ENCODE measurements at places on chromosomes 2 and 18.
A peak's percentile ranks its signal among the peaks of the same experiment; 100 is the strongest.

GRCh38 chr2:30443081-30443480 lies 4.0 kb upstream of the LCLAT1 start:
- DNase-seq: no peak
- H3K27ac ChIP-seq: no peak overlapping the region
- H3K36me3 ChIP-seq: no peaks in the 10 kb centered on the region

DNA sequence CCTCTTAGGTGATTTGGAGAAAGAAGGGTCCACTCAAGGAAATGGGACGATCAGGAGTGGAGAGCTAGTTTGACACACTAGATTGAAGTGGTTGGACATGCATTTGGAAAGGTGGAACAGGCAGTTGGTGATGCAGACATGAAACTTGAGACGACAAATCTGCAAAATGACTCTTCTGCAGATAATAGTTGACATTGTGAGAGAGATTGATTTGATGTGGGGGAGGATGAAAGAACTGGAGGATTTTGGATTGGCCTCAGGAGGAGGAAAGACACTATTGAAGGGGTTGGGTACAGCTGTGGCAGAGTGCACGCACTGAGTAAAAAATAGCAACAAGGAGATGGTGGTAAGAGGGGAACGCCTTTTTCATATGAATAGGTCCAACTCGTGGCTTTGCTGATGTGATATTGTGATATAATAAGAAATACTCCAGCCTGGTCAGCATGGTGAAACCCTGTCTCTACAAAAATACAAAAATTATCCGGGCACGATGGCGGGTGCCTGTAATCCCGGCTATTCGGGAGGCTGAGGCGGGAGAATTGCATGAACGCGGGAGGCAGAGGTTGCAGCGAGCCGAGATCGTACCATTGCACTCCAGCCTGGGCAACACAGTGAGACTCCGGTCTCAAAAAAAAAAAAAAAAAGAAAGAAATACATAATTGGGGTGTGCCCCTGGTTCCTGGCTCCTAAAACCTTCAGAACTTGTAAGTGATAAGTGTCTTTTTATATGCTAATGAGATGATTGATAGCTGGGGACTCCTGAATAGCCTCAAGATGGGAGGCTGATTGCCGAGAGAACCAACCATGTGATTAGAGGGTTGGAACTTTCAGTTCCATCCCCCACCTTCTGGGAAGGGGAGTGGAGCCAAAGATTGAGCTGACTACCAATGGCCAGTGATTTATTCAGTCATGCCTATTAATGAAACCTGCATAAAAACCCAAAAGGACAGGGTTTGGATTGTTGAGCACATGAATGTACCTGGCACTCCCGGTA lies 9.7 kb downstream of the TTLL4 start:
- peaks cover 35% of the 10 kb centered on the region for H3K4me1 ChIP-seq
- DNase-seq: no peak
- H3K36me3 ChIP-seq: peaks cover 22% of the 10 kb centered on the region

- H3K4me3 ChIP-seq: no peak overlapping the region
- H3K4me1 ChIP-seq: no peaks in the 10 kb centered on the region
- H3K36me3 ChIP-seq: no peaks in the 10 kb centered on the region
- no peak overlapping the region for H3K27ac ChIP-seq
Measured at GRCh38 chr2:128644156-128644555, 325.5 kb upstream of the HS6ST1 start.

GRCh38 chr2:149329489-149330126 lies 779 bp upstream of the LYPD6 start:
- no peak overlapping the region for H3K4me3 ChIP-seq
- peaks cover 62% of the 10 kb centered on the region for H3K27me3 ChIP-seq
- DNase-seq: no peak
- no peaks in the 10 kb centered on the region for H3K36me3 ChIP-seq
- no peak overlapping the region for H3K27ac ChIP-seq

DNA sequence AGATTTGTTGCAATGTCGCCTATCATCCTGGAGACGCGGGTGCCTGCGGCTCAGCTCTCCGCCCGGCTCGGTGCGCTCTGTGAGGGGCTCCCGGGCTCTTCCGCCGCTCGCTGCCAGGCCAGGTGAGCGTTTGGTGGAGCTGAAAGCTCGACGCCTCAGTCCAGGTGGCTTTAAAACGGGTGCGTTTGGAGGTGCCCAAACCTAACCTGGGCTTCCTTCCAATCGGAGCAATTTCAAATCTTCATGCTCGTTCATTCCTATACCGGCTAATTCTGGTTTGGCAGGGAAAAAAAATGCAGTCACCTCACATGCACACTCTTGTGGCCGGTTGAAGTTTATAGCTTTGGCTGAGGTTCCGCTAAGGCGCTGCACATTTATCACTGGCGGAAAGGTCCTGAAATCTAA lies at the start of gene SLC16A14:
Gene SLC16A14, minus strand, starts transcription at position 274 of the 405 bp plus-strand sequence. CDS start 9,572 bp downstream, outside the sequence.
- peak within 1 kb of the TSS; percentile 68 for H3K27ac ChIP-seq
- peaks cover 43% of the 10 kb centered on the region for H3K27me3 ChIP-seq
- peaks cover 2% of the 10 kb centered on the region for H3K36me3 ChIP-seq

GRCh38 chr2:60446413-60447267 lies 106.8 kb downstream of the BCL11A start:
- no peak overlapping the region for H3K4me3 ChIP-seq
- H3K4me1 ChIP-seq: no peaks in the 10 kb centered on the region
- no peak for DNase-seq

- peaks cover 5% of the 10 kb centered on the region for H3K4me1 ChIP-seq
- no peak overlapping the region for H3K27ac ChIP-seq
- H3K27me3 ChIP-seq: no peaks in the 10 kb centered on the region
- H3K36me3 ChIP-seq: peaks cover 27% of the 10 kb centered on the region
- no peak overlapping the region for H3K4me3 ChIP-seq
- no peak for DNase-seq
Measured at GRCh38 chr2:148687543-148687942, 43.0 kb downstream of the EPC2 start.

DNA sequence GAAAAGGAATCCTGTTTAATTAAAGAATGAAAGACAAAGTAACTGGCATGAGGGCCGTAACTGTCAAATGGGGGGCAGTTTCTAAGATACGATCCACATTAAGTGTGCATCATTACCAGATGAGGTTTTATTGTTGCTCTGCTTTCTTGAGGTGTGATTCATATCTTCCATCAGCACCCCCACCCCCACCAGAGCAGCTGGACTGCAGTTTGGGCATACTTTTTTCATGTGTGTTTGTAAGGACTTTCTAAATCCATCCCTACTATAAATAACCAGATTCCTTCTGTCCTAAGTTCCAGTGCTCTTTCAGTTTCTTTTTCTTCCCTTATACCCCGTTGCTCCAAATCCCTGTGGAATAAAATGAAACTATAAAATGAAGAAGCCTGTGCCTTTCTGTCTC lies 142.1 kb downstream of the CDCA7 start:
- no peaks in the 10 kb centered on the region for H3K4me1 ChIP-seq
- DNase-seq: no peak
- H3K36me3 ChIP-seq: peaks cover 2% of the 10 kb centered on the region
- H3K27ac ChIP-seq: no peak overlapping the region

DNA sequence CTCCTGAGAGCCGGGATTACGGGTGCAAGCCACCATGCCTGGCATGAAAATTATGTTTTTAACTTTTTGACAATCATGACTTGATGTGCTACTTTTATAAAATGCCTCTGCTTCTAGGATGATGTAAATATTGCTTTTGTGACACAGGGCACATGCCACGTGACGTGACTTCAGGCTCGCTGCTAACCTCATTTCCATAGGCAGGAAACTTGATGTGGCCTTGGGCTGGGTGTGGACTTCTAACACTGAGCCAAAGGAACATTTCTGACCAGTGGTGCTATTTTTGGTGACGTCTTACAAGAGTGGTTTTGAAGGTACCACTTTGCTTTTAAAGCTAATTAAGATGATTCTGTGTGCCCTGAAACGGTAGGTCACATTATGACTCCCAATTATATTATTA lies 34.2 kb upstream of the THOC1 start:
- no peaks in the 10 kb centered on the region for H3K36me3 ChIP-seq
- no peaks in the 10 kb centered on the region for H3K4me1 ChIP-seq
- no peak overlapping the region for H3K4me3 ChIP-seq
- H3K27me3 ChIP-seq: peaks cover 14% of the 10 kb centered on the region
- no peak overlapping the region for H3K27ac ChIP-seq

DNA sequence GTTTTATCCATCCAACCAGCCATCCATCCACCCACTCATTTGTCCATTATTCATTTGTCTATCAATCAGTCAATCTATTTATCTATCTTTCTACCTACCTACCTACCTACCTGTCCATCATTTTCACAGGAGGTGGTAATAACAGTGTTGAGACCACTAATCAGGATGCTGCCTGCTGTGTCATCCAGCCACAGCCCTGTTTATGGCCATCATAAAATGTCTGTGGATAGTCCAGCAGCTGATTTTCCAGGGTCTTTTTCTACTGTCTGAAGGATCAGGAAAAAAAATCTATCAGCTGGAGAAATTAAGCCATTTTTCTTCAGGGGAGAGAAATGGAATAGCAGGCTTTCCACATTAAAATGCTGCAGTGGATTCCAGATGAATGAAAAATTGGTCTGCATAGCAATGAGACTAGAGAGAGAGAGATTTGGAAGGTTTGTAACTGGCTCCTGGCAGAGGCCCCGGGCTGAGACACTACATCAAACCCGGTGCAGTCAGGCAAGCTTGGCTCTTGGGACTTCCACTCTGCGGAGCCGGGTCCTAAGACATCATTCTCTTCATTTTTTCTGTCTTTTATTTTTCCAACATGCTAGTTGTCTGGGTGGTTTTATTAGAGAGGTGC lies 33.0 kb upstream of the BOD1L2 start:
- no peaks in the 10 kb centered on the region for H3K4me1 ChIP-seq
- no peak overlapping the region for H3K27ac ChIP-seq
- H3K27me3 ChIP-seq: peaks cover 10% of the 10 kb centered on the region
- no peak for DNase-seq
- H3K4me3 ChIP-seq: no peak overlapping the region

DNA sequence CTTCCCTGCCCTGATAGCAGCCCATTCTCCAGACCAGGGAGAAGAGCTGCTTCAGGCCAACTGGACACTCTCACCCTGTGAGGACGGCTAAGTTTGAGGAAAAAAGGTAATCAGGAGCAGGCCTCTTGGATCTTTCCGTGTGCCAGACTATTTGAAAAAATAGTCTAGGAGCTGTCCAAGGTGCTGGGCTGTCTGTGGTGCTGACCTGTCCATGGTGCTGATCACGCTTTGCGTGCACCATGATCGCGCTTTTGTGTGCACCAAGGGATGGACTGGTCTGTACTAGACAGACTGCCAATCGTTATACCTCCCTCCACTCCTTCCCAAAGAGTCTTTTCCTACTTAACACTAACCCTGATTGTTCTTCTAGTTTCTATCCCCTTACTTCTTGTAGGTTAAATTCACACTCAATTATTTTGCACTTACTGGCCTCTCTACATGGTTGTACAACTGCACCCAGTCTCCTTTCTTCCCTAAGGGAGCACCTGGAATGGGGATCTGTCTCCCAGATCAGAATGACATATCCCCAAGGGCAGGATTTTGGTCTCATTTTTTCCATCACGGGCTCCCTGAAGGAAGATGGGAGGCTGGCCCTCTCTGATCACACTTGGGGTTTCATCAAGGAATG lies 295.4 kb downstream of the CELF4 start:
- DNase-seq: peak; percentile 49
- H3K4me1 ChIP-seq: no peaks in the 10 kb centered on the region
- H3K27ac ChIP-seq: peak overlapping the region; percentile 9
- H3K4me3 ChIP-seq: no peak overlapping the region

DNA sequence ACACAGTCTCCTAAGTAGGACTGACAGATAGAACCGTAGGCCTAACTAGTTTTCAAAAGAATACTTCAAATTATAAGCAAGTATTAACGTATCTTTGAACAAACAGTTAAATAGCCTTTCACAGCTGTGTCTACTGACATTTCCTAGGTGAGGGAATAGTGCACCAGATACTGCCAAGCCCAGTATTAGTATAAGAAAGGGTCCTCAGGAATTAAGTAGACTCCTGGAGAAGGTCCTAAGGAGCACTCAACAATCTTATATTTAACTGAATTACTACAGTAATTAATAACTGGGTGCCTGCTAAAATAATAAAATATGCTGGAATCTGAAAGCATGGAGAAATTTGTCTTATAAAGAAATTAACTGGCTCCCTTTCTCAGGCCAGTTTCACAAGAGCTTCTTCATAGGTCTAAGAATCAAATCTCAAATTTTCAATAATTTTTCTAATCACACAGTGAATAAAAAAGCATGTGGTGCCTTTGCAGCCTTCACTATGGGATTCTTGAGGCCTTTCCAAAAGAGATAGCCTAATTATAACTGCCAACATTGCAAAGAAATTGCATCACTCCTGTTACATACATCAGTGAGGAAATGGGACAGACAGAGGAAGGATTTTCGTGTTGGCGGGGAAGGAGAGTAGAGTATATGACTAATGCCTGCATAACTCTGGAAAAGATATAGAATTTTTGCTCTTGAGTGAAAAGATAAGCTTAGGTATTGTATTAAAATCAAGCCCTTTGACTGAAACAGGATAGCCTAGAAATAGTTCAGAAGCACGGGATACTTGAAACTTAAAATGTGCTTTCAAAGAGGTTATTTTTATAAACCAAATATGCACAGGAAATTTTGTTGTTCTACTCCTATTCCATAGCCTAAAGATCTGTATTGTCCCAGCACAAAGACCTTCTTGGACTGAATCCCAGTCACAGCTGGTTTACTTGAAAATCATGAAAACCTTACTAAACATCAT lies 228.6 kb upstream of the STK17B start:
- H3K27me3 ChIP-seq: peaks cover 5% of the 10 kb centered on the region
- H3K27ac ChIP-seq: no peak overlapping the region
- no peak for DNase-seq
- no peak overlapping the region for H3K4me3 ChIP-seq
- H3K4me1 ChIP-seq: no peaks in the 10 kb centered on the region

DNA sequence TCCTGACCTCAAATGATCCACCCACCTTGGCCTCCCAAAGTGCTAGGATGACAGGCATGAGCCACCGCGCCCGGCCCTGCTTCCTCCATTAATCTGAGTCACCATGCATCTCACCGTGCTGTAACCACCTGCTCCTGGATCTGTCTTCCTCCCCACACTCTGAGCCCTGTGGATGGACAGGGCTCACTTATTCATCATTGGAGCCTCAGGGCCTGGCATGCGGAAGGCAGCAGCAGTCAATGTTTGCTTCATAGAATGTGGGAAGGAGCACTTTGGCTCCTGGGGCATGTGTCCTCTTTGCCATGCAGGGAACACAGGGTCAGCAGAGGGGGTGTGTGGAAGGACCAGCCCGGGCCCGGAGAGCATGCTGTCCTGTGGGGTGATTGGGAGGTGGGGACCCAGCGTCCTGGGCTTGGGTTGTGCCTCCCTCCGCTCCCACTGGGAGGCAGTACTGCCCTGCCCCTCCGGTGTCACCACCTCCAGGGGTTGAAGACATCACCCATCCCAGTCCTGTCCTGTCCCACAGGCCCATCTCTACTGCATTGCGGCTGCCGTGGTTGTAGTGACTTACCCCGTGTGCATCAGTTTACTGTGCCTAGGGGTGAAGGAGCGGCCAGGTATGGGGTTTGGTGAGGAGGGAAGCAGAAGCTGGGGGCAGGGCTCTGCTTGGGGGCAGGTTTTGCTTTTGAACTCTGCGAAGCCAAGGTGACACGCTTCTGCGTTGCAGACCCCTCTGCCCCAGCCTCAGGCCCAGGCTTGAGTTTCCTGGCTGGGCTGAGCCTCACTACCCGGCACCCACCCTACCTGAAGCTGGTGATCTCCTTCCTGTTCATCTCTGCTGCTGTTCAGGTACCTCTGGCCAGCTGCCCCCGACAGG lies 11.5 kb downstream of the MFSD2B start:
- H3K36me3 ChIP-seq: peaks cover 2% of the 10 kb centered on the region
- H3K4me3 ChIP-seq: no peak overlapping the region
- H3K27me3 ChIP-seq: no peaks in the 10 kb centered on the region
- H3K4me1 ChIP-seq: no peaks in the 10 kb centered on the region
- no peak overlapping the region for H3K27ac ChIP-seq
- DNase-seq: peak; percentile 46
